Activated CD8-positive, alpha-beta memory T cell treated with anti-CD3 and anti-CD28 coated beads, Interleukin-2, amount 10 ng/mL, durations not matched to agents 7 days and 5 days (primary cell): ENCODE measurements at places on chromosomes 13 and 19.

DNA sequence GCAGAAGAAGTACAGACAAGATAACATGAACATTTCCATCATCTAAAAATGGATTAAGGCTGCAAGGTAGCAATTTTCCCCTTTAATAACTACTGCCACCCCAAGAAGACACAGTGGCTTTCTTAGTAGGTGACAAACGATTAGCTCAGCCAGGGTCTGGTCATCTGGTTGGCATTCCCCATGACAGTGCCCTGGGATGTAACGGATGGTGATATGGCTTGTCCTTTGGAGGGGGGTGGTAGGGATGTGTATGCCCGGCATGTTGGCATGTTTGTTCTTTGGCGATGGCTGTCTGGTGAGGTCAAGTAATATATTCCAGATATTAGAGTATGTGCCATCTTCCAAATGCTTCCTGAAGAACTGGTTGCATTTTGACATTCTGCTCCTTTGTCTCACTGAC lies 135.6 kb upstream of the ZNF536 start:
- DNase-seq: no peak

DNA sequence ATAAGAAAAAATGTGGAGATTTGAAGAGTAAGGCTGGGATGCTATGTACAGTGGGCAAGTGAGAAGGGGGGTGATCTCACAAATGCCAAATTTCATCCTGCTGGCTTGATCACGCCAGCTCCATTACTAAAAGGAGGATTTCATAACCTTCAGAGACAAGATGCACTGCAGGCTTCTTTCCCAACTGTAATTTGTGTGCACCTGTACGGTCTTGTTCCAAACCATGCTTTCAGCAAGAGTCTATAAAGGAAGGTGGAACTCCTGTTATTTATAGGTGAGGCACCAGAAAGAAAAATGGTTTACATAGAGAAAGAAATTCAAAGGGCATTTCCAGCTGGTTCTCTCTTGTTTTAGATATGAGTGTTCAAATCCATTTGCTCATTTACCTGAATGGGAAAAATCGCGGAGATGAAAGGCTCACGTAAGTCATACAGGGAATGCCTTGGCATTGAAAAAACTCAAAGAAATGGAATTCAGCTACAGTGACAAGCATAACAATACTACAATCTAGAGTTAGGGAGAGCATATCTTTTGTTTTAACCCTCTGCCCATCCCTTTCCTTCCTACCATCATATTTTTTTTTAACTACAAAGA lies 13.3 kb downstream of the EFNB2 start:
- DNase-seq: no peak

- no peak for DNase-seq
Observed at GRCh38 chr13:99326012-99326411, 18.8 kb upstream of the GPR183 start.

GRCh38 chr13:62537593-62537992 lies 1121.9 kb upstream of the PCDH20 start:
- DNase-seq: no peak

GRCh38 chr13:45674908-45675307 lies 27.2 kb upstream of the CBY2 start:
- DNase-seq: no peak

GRCh38 chr13:25677956-25678355 lies 306.2 kb downstream of the ATP8A2 start:
- DNase-seq: no peak

DNA sequence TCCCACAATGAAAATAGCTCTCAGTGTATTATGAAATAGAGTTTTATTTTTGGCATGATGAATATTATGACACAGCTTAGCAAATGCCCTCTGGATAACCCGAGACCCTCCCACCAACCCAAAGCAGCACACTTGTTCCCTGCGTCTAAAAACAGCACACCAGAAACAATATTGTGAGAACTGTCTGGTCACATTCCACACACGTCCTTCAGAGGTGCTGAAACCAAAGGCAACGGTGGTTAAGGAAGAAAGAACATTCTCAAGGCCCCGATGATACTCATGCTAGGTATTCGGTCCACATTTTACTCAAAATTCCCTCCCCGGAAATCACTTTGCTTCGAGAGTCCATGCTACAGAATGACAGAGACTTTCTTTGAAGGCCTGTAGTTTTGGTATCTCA lies 156.7 kb downstream of the SLC7A1 start:
- no peak for DNase-seq

DNA sequence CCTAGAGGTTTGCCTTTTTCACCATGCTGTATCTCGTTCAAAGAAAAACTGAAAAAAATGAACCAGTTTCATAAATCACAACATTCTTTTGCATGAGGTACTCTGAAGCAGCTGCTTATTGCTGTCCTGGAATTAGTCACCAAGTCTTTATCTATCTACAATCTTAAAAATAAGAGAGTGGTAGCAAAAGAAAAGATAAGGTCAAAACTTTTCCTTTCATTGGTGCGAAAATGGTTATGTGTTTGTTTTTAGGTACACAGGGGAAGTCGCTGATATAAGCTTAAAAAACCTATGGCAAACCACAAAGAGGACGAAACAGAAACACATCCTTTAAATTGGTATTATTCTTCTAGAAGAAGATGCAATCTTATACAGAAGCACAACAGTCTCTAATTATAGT lies 20.7 kb downstream of the OBI1 start:
- no peak for DNase-seq

DNA sequence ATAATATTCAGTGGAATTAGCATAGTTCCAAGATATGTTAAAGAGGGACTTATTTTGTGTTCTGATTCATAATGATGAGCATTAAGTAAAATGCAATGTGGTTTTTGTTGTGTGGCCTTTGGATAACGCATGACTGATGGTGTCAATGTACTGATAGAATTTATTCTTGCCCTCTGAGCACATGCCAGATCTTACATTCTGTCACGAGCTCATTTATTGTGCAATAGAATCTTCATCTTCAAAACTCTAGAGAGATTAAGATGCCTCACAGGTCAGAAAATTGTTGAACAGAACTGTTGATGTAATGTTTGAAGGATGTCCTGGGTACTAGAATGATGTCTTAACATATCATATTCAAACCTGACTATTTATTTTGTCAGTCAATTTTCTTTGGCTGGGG lies 148.0 kb upstream of the HTR2A start:
- DNase-seq: no peak

GRCh38 chr13:31968473-31968872 lies 63.1 kb upstream of the FRY start:
- DNase-seq: no peak

- DNase-seq: peak; percentile 95
Observed at GRCh38 chr19:16572332-16573211, at the start of gene SLC35E1. Gene SLC35E1 (minus strand): TSS chr19:16572415. CDS start chr19:16572364, 51 bp downstream.

GRCh38 chr19:30630289-30631032 lies 258.3 kb downstream of the ZNF536 start:
- no peak for DNase-seq
